ENCODE measurements at places on chromosomes 7 and 10.

DNA sequence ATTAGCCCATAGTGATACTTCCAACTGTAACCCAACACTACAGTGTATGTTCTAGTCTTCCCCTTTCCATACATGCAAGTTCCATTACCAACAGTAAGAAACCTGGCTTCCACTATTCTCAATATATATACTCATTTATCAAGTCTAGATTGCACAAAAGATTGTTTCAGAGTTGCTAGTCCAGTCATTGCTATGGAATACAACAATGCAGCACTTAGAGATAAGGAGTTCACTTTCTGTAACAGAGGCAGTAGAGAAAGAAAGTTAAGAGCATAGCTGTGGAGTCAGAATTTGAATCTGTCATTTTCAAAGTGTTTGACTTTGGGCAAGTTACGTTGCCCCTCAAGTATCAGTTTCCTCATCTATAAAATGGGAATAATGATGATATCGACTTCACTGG is 90.1 kb downstream of the RTKN2 start:
- no peak for DNase-seq

GRCh38 chr10:95363303-95363912 is 72.6 kb upstream of the PDLIM1 start:
- peak; percentile 67 for DNase-seq

- DNase-seq, result no peak
Observed at GRCh38 chr7:27435461-27435860, 192.9 kb downstream of the EVX1 start.

DNA sequence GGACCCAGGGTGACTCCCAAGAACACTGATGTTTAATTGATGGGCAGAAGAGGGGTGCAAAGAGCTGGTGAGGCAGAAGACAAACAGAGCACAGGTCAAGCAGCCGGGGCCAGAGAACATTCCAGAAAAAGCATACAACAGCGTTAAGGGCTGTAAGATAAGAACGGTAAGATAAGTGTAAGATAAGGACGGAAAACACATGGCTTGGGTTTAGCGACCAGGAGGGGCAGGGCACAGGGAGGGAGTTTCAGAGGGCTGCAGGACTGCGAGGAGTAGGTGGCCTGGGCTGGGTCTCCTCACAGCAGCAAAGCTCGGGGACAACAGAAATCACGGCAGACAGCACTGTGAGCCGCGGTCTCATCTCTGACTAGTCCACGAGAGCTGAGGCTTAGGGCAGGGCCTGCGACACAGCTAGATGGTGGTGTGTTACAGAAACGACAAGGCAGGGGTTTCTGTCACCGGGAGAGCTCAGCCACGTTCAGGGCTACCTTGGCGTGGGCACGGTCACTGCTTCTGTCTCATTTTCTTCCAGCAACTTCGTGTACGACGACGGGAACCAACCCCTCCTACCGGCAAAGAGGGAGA is 24.6 kb downstream of the BRI3 start:
- no peak for DNase-seq

- DNase-seq, result no peak
Observed at GRCh38 chr7:124630395-124630794, 135.2 kb downstream of the GPR37 start.

DNA sequence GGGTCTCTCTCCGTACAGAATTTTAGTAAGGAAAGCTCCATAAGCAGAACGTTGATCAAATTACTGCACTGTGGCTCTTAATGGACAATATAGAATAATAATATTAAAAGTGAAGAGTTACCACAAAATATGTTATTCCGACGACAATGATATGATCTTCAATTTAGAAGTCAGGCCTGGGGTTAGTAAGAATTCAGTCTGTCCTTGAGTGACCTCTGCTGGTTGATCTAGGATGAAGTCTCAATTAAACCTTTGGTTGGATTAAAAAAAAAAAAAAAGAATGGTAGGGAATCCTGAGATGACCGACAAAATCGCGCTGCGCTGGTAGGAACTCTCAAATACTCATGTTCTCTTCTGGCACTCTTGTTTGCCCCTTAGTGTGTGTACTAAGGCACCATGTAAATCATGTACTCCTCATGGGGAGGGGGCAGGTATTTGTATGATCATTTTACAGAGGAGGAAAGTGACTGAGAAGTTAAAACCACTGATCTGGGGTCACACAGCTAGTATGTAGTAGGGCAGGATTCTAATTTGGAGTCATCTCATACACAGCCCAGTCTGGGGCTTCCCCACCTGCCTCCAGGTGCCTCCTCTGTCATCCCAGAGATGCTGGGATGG is 161.3 kb upstream of the NPVF start:
- peak; percentile 36 for DNase-seq

DNA sequence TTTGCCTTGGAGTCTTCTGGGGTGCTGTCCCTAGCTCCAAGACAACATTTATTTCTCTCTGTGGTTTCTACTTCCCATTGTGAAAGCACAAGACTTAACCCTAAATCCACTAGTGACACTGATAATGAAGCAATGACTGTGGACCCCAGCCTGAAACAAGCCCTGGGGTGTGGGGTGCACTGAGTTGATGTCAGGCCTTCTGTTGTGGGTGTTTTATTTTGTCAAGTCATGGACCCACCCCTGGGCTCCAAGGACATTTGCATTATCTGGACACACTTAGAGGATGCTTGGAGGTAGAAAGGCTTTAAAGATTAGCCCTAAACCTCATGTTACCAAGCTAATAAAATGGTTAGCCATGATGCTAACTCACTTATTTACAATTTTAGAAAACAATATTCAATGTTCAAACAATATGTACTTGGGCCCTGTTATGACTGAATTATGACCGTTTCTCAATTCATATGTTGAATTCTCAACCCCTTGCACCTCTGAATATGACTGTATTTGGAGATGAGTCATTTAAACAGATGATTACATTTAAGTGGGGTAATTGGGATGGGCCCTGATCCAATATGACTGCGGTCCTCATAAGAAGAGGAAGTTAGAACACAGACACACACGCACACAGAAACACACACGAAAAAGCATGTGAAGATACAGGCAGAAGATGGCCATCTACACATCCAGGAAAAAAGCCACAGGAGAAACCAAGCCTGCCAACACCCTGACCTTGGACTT is 137.2 kb upstream of the IGFBP3 start:
- no peak for DNase-seq

DNA sequence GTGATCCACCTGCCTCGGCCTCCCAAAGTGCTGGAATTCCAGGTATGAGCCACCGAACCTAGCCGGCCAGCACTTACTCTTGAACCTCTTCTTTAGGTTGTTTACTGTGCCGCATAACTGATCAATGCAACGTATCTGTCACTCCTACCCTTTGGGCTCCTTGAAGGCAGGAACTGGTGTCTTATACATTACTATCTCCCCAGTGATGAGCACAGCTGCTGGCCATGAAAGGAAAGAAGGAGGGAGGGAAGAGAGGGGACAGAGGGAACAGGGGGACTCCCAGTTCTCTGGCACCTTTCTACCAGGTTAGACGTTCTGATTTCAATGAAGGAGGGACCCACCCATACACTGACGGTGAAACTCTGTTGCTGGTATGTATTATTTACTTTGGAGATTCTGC is 111.8 kb upstream of the NANOS1 start:
- no peak for DNase-seq

GRCh38 chr10:32002531-32002930 is 53.7 kb downstream of the KIF5B start:
- no peak for DNase-seq

DNA sequence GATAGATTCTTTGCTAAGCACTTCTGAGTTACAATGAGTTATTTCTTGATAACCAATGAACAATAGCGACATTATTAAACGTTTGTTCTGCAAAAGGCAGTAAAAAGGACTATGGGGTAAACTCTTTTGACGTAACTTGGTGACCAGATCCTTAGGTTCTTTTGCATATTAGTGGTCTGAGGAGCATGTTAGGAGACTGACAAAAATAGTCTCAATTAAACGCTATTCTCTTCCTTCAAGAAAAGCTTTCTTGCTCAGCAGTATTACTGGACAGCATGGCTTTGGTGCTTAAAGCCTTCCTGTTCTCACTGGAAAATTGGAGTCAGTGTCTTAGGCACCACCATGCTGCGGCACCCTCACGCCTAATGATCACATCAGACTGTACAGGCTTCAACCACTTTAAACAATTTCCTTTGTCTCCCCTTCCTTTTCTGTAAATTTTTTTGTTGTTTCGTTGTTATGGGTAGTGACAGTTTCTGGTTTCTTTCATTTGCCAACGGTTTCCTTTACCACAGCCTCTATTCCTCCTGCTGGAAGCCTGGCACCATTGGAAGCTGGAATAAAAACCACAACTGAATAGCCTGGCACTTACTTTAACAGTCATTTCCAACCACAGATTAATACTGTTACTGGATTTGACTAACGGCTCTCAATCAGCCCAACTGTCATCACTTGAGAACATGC is 49.2 kb upstream of the FAM133B start:
- no peak for DNase-seq

GRCh38 chr7:27636326-27637006 is 26.2 kb downstream of the HIBADH start:
- DNase-seq, result no peak

DNA sequence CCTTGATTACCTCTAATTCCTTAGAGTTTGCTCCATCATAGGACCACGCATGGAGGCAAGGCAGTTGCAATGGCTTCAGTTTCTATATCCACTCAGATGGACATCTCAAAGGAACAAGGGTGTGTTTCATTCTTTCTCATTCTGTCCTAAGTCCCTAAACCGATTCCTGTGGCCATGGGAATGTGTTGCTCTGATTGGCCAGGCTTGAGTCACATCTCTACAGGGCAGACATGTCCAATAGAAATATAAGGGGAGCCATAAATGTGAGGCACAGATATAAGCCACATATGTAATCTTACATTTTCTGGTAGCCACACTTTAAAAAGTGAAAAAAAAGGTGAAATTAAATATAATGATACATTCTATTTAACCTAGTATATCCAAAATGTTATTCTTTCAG is 16.9 kb upstream of the DLD start:
- no peak for DNase-seq

- no peak for DNase-seq
Observed at GRCh38 chr7:114972567-114972966, 50.7 kb downstream of the MDFIC start.

- peak; percentile 96 for DNase-seq
Observed at GRCh38 chr7:106824458-106824857, 40.6 kb upstream of the PIK3CG start.

GRCh38 chr7:54072710-54073109 is 469.5 kb upstream of the VSTM2A start:
- DNase-seq, result no peak

DNA sequence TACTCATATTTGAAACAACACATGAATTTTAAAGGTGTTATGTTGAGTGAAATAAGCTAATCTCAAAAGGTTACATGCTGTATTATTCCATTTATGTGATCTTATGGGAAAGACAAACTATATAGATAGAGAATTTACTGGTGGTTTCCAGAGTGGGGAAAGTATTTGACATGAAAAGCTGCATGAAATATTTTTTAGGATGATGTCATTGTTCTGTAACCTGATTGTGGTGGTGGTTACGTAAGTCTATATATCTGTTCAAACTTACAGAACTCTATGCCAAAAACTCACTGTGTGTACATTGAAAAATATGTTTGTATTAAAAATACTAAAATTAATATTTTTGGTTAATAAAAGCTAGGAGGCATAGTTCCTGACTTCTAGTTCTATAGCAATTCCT is 453.0 kb downstream of the SORCS3 start:
- no peak for DNase-seq

DNA sequence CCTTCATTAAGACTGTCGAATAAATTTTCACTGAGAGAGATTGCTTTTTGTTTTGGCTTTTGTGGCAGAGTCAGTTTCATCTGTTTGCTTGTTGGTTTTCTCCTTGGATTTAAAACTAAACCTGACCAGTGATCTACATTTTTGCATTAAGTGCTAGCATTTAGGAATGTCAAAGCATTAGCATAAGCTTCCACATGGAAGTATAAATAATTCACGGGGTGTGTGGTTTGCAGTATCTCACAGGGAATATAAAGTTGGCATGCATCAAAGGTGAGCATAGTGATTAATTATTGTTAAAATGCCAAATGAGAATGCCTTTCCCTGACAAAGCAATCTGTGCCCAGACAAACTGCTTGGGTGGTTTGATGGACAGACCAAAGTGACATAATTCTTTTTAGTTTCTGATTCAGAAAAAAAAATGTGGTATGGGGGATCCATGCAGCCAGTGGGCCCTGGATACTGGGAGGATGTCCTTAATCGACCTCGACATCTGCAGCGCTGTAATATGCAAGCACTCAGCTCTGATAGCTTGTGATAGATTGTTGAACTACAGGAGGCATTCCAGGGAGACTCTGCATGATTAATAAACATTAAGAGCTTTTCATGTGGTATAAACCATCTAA is 339.3 kb upstream of the POM121L12 start:
- DNase-seq, result no peak

DNA sequence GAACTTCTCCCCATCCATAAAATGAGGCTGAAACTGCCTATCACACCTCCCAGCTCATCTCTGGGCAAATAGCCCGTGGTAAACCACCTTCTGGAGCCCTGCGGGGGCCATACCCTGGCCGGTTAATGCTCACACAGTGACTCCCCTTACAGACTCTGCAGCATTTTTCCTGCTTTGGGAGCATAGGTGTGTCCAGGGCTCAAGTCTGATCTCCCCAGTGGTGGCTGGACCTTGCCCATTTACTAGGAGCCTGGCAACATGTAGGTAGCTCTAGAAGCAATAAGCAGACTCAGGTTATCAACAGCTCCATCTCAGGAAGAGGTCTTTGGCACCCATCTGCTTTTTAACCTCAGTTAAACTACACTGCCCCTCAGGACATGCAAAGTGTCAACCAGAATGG is 5.5 kb upstream of the CDHR1 start:
- no peak for DNase-seq

DNA sequence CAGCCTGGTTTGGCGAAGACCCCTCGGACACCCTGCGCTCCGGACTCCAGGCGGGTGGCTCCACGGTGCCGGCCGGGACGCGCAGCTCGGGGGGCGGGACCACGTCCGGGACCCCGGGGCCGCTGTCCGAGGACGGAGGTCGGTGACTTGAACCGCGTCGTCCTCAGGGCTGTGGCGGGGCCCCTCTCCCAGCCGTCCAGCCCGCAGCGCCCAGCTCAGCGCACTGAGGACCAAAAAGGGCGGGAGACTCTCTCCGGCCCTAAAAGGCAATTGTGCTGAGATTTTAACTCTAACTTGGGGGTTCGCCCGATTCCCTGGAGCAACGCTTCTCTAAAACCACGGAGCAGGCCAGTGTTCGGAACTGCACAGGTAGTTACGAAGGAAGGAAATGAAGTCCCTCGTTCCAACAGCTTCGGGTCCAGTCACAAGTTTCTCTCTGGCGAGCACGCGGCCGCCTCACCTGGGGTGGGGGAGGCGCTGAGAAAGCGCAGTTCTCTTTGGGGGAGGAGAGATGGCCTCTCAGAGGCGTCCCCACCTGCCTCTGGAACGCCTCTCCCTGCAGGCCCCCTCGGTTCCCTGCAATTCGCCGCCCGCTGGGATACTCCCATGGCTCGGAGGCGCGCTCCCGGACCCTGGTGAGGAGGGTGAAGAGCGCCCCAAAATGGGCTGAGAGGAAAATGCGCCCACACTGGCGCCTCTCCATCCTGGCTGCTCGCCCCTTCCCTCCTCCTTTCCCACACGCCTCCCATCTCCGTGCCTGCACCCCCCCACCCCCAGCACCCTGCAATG is 352.7 kb downstream of the DNAJB6 start:
- DNase-seq, result no peak

- peak; percentile 61 for DNase-seq
Observed at GRCh38 chr10:71748671-71749191, 24.6 kb downstream of the VSIR start.
